ENCODE measurements at places on chromosomes 7 and 10.

- no peak for DNase-seq
Measured at GRCh38 chr10:29546773-29547313, 87.9 kb downstream of the SVIL start.

GRCh38 chr10:110192552-110192951, 14.9 kb upstream of the MXI1 start:
- DNase-seq = no peak

GRCh38 chr10:113337142-113337541, 215.7 kb upstream of the HABP2 start:
- DNase-seq = no peak

DNA sequence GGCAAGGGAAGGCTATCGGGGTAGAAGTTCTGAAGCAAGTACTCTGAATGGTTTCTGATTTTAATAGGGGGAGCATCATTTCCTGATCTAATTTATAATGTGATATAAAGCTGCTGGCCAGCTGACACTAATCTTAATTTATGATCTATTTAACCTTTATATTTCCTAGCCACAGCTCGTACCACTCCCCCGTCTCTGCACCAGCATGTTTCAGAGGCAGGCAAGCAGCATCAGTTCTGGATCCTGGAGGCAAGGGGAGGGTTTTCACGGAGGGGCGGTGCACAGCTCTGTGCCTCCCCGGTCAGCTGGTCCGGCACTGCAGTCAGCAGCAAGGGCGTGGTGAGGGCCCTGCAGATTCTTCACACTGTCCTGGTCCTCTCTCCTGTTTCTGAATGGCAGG, 30.0 kb downstream of the MGMT start:
- no peak for DNase-seq

- no peak for DNase-seq
Measured at GRCh38 chr7:100604976-100605911, 3.1 kb downstream of the PCOLCE start.

DNA sequence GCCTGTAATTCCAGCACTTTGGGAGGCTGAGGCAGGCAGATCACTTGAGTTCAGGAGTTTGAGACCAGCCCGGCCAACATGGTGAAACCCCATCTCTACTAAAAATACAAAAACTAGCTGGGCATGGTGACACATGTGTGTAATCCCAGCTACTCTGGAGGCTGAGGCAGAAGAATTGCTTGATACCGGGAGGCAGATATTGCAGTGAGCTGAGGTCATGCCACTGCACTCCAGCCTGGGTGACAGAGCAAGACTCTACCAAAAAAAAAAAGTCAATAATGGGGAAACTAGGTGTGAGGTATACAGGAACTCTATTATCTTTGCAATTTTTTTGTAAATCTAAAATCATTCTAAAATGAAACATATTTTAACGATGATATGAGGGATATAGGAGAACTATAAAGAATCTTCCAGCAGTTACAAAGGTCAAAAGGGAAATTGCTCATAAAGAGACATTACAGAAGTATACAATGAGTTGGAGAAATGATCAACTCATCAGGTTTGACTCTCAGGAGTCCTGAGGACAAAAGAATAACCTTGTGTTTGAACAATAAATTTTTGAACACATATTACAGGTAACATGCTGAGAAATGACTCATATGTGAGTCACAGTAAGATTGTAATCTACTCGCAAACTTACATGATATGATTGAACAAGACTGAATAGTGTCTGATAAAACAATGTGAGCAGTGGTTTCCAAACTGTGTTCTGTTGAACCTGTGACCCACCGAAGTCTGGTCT, 272.6 kb downstream of the FGFR2 start:
- no peak for DNase-seq

DNA sequence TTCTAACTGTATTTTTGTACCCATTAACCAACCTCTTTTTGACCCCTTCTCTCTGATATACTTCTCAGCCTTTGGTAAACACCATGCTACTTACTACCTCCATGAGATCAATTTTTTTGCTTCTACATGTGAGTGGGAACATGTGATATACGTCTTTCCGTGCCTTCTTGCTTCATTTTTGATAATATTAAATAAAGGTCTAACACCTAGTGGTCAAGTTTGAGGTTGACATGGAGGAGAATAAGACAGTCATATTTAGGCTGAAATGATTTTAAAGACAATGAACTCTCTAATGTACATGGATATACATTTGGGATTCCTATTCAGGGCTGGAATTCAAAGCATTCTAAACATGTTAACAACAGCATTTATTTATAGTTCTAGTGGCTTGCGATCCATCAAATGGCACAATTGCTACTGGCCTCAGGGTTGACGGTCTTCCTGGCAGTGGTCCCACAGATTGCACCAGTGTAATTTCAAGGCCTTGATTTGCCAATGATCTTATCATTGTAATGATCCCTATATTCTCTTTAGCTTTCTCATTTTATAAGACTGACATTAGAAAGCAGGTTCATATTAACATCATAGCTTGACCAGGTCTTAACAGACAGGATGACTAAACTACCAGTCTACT, 315.9 kb upstream of the ETV1 start:
- DNase-seq = no peak

DNA sequence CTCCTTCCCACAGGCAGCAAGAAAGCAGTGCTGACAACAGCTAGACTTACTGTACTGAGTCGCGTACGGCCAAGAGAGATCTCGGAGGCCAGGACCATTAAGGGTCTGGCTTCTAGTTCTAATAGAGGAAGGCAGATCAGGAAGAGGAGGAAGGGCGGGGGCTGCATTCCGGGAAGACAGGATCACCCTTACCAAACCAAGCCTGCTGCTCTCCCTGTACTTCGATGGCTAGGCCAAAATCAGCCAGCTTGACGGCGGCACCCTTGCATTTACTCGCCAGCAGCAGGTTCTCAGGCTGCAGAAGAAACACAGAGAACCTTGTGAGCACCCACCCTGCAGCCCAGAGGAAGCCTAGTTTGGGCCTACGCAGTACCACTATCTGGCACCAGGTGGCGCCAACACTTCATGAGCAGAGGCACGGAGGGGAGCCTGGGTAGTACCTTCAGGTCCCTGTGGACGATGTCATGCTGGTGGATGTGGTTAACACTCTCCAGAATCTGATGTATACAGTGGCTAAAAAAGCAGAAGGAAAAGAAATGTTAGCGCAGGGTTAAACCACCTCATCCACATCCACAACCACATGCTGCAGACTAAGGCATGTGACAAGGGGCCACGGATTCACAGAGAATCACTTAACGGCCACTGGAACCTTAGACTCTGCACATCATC, 25.4 kb downstream of the CAMK2G start:
- DNase-seq = peak; percentile 77

DNA sequence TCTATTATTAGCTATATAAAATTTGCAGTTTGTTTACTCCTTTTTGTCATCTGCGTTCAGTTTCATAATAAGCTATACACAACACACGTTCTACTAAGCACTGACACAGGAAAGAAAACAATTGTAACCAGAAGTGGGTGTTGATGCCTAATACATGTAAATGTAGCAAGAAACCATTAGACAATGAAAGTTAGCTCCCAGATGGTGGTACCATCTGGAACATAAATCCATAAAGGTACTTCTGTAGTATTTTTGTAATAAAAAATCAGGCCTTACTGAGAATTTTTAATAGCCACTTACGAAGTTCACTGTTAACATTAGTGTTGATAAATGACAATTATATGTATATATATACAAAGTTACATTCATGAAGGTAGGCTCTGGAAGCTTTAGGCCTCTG, 194.7 kb downstream of the KCND2 start:
- no peak for DNase-seq

GRCh38 chr10:17409170-17409733, 45.1 kb downstream of the ST8SIA6 start:
- DNase-seq = no peak

- DNase-seq = no peak
Measured at GRCh38 chr7:136652635-136653370, 215.6 kb upstream of the CHRM2 start.

DNA sequence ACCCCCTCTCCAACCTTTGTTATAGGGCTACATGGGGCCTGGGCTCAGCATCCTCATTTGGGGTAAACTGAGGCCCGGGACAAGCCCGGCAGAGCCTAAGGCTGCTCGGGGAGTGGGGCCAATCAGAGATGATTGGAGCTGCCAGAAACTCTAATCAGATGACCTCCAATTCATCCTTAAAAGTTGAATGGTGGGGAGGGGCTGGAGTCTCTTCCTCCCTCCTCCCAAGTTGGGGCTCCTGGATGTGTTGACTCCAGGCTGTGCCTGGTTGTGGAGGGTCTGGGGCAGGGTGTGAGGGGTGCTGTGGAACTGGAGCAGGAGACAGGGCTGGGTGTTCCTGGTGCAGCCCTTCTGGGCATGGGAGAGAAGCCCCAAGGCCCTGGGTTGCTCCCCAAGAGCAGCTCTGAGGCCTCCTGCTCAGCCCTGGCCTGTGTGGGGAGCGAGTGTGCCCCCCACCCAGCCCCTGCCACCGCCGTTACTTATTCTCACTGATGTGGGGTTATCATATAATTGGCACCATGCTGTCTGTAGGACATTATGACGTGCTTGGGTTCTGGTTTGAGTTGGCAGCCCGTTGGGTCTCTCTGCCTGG, 2.2 kb downstream of the BHLHA15 start:
- DNase-seq = no peak

GRCh38 chr7:50735333-50735732, 47.4 kb downstream of the GRB10 start:
- no peak for DNase-seq
